ENCODE measurements at places on chromosomes 3 and 15.

- DNase-seq: peak; percentile 26
Measured at GRCh38 chr3:9793161-9793781, 389 bp downstream of the ARPC4 start.

DNA sequence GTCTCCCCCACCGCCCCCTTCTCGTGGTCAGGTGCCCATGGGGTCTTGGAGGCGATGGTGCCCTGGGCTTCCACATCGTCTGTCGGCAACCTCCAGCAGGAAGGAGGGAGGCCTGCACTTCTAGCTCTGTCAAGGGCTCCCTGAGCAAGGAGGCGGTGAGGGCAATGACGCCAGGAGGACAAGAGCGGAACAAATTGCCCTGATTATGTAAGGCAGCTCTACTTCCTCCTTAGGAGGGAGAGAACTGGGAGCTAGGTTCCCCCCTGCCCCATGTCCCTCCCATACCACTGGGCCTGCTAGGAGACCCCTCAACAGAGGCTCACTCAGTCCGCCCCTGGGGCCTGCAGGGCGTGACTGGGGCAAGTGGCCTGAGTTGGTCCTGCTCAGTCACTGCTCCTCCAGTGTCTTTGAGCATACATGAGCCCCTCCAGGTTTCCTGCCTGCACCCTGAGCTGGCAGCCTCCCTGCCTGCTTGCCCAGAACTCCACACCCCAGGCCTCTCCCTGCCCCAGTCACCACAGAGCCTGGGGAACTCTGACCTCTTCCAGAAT, 56.1 kb downstream of the CACNA2D2 start:
- no peak for DNase-seq

GRCh38 chr15:52069559-52069958, 43.0 kb downstream of the BCL2L10 start:
- DNase-seq: no peak

DNA sequence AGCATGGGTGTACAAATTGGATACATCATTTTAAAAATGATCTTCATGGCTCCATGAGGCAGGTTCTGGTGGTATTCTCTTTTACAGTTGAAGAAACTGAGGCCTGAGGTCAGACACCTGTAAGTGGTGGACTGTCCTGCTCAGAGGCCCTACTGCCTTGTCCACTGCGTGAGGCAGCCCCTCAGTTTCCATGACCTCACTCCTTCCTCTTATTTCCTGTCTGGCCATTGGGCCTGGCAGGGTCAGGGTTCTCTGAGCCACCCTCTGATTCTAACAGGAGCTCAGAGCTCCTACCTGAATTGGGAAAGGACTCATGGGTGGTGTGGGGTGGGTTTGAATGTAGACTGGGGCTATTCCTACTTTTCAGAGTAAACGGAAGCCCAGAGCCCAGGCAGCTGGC, 17.5 kb downstream of the PLEKHO2 start:
- DNase-seq: no peak

DNA sequence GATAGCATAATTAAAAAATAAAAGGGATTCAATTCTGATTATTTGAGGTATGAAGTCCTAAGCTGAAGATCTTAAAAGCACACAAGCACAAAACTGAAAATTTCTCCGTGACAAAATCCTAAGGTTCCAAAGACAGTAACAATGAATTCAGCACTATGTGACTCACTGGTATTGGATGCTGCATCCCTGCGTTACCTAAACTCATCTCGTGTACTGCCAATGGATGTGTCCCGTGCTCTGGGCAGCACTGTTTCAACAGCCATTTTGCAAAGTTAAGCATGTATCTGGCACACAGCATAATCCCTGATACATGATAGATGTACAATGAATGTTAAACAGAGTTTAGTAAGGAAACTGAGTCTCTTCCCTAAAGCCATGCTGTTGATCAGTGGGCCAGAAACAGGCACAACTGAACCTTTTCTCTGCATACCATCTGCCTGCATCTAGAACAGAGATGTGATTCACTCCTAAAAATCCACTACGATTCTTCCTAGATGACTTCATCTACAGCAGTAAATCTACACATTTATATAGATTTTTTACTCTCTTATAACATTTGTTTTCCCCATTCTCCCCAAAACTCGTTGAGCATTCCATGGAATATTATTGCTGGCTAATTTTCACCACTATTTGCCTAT, 14.3 kb downstream of the SUCLG2 start:
- DNase-seq: no peak

DNA sequence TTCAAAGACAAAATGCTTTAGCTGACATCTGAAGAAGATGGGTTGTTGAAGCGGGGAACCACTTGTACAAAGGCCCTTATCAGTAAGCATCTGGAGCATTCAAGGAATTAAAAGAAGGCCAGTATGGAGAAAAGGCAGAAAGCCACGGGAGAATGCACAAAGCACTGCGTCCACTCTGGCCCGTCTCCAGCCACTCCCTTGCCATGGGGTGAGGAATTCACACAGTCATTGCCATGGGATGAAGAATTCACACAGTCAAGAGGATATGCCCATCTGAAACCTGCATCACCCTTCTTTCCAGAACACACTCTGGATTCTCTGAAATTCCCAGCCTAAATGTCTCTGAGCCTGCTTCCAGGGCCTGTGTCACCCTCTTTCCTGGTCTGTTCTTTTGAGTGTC, 26.7 kb upstream of the STAG1 start:
- DNase-seq: no peak

DNA sequence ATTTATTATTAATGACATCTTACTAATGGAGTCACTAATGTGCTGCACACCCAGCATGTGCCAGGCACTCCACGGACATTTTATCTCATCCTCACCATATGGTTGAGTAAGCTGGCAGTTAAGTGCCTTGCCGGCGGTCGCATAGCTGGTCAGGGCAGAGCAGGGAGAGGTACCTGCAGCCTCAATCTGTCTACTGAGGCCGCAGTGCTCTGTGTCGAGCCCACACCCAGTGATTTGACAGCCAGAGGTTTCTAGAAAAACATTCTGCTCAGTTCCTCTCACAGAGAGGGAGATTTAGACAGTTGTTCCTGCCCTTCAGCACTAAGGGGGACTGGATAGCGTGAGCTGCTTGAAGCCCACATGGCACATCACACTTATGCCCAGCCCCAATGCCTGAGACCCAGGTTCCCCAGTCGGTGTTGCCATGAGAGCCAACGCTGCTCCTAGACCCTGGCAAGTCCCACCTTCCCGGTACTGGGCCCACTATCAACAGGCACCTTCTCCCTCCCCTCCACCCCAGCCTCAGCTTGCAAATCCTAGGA, 2.6 kb downstream of the LIPC start:
- DNase-seq: no peak

DNA sequence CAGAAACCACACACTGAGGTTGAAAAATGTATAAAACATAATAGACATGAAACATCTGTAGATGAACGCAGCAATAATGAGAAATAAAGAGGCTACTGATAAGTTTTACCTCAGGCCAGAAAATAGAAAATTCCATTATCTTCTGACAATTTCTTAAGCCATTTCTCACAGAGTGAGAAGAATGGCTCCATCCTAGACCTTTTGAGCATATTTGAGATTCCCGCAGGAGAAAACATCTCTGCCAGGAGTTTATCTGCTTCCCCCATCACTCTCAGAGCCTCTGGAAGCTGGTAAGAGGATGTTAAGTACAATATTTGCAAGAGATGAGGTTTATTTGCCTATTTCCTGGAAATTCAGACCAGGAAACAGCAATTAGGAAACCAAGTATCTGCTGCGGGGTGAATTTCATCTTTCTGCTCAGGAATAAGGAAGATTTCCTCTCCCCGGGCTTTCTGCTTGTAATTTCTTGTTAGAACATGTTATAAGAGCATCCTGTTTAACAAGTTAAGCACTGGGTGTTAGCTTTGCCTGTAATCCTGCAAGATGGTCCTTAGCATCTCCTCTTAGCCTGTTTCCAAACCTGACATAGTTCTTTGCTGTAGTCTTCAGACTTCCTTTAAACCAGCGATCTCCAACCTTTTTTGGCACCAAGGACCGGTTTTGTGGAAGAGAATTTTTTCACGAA, 54.8 kb downstream of the ATP13A4 start:
- no peak for DNase-seq

- DNase-seq: no peak
Measured at GRCh38 chr3:107989661-107990060, 101.2 kb downstream of the CD47 start.

GRCh38 chr15:39680868-39681267, 100.0 kb downstream of the THBS1 start:
- DNase-seq: no peak

GRCh38 chr15:31227235-31227634, 99.4 kb upstream of the KLF13 start:
- no peak for DNase-seq

- no peak for DNase-seq
Measured at GRCh38 chr15:81080996-81081395, 53.1 kb upstream of the CFAP161 start.

- DNase-seq: no peak
Measured at GRCh38 chr3:173843060-173843459, 445.5 kb downstream of the NLGN1 start.

DNA sequence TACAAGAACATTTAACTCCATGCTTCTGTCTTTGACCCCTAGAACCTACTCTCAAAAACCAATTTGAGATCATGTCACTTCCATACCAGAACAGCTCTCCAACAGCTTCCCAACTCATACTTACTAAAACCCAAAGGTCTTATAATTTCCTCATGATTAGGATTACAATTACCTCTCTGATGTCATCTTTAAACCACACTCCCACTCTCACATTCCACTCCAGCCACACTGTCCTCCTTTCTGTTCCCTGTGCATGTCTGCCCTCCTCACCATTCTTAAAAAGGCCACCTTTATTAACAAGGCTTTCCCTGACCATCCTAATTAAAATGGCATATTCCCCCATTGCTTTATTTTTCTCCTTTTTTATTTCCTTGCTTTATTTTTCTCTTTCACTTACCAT, 18.9 kb downstream of the PHC3 start:
- no peak for DNase-seq

DNA sequence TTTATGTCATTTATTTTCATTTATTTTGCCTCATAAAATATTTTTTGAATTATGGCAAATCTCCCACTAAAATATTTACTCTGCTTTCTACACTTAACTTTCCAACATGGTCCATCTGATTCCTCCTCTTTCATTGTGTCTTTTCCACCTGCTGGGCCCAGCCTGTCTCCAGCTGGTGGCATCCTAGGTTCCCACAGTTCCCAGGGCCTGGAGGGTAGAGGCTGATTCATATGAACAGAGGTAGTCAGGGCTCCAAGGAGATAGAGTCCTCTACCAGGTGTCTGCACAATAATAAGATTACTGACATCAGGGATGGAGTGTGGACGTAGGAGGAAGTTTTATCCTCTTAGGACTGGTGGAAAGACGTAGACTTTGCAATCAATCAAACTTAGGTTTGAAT, 14.3 kb downstream of the ZBTB38 start:
- DNase-seq: no peak

GRCh38 chr3:186121968-186122367, 13.1 kb upstream of the ETV5 start:
- DNase-seq: no peak

GRCh38 chr3:11076711-11077110, 77.6 kb upstream of the HRH1 start:
- DNase-seq: no peak

- no peak for DNase-seq
Measured at GRCh38 chr3:140822401-140823047, 119.1 kb upstream of the SLC25A36 start.

All from PC-3 (cell line).